ENCODE measurements at places on chromosomes 2 and 18. TPM values are rescaled to one million over a fixed set of nuclear protein-coding genes. Genes with fewer than 3 reads are reported as not detected.

- H3K27ac ChIP-seq, result peak overlapping the region; percentile 56
- no peak for DNase-seq
- no peaks in the 10 kb centered on the region for H3K27me3 ChIP-seq
- no peaks in the 10 kb centered on the region for H3K36me3 ChIP-seq
- H3K4me1 ChIP-seq, result peaks cover 2% of the 10 kb centered on the region
Measured at GRCh38 chr2:54638774-54639187, 84.7 kb upstream of the EML6 start.

DNA sequence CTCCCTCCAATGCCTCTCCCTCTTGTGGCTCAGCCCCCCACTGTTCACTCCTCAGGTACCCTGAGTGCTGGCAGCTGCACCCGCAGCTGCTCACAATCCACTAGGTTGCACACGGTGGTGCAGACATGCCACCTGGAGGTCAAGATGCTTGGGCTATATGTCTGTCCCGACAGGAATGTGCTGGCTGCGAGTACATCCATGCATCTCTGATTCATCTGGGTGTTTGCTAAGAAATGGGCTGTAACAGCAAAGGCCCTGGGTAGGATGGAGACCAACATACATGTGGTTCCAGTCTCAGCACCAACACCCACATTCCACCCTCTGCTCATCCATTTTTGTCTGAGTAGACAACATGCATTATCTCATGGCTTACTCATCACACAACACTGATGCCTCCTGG is 31.3 kb downstream of the ANKMY1 start:
- peaks cover 5% of the 10 kb centered on the region for H3K36me3 ChIP-seq
- no peak overlapping the region for H3K27ac ChIP-seq
- no peaks in the 10 kb centered on the region for H3K27me3 ChIP-seq
- H3K4me3 ChIP-seq, result no peak overlapping the region

GRCh38 chr18:78906066-78906465 is 73.6 kb upstream of the SALL3 start:
- H3K27me3 ChIP-seq, result no peaks in the 10 kb centered on the region
- no peaks in the 10 kb centered on the region for H3K4me1 ChIP-seq
- no peak overlapping the region for H3K27ac ChIP-seq

DNA sequence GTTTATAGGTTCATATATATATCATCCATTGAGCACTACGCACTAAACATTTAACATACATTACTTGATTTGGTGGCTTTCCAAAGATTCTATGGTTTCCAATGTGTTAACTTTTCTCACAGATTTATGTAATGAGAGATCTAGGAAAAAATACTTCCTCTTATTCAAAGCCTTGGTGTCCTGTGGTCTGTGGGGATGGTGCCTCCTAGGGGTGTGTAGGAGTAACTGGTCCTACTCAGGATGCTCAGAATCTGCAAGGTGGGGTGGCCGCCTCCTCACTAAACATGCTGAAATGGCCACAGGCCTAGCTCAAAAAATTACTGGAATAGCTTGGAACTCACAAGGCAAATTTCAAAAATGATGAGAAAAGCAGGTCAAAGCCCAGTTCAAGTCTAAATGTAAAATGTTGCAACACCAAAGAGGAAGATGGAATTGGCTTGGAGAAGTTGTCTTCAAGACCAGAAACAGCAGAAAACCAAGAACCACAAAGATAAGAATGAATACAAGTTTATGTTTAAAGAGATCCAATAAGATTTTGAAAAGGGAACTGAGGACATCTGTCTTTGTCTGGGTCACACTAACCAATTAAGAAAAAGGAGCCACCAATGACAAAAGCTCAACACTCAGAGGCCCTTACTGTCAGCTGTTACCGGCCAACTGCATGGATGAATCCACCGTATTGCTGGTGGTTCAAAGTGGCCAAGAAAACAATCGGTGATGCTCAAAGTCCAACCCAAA is 11.5 kb downstream of the GPR55 start:
- no peak overlapping the region for H3K27ac ChIP-seq
- H3K4me3 ChIP-seq, result no peak overlapping the region
- DNase-seq, result peak; percentile 61

DNA sequence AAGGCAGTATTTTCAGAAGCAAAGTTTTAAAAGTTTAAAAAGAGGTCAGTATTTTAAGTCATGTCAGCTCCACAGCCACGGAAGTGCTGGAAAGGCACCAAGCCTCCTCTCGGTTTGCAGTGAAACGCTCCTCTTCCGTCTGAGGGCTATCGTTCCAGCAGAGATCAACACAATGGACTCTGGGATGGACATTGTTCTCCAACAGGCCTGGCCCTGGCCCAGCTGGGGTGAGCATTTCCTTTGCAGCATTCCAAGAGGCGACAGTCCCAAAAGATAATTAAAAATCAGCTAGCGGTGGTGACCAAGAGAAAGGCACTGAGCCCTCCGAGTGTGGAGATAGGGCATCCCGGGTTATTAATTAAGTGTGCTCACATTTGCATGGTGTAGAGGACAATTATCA is 95.9 kb upstream of the LCLAT1 start:
- no peak overlapping the region for H3K27ac ChIP-seq
- no peaks in the 10 kb centered on the region for H3K4me1 ChIP-seq
- H3K27me3 ChIP-seq, result no peaks in the 10 kb centered on the region
- no peak overlapping the region for H3K4me3 ChIP-seq

DNA sequence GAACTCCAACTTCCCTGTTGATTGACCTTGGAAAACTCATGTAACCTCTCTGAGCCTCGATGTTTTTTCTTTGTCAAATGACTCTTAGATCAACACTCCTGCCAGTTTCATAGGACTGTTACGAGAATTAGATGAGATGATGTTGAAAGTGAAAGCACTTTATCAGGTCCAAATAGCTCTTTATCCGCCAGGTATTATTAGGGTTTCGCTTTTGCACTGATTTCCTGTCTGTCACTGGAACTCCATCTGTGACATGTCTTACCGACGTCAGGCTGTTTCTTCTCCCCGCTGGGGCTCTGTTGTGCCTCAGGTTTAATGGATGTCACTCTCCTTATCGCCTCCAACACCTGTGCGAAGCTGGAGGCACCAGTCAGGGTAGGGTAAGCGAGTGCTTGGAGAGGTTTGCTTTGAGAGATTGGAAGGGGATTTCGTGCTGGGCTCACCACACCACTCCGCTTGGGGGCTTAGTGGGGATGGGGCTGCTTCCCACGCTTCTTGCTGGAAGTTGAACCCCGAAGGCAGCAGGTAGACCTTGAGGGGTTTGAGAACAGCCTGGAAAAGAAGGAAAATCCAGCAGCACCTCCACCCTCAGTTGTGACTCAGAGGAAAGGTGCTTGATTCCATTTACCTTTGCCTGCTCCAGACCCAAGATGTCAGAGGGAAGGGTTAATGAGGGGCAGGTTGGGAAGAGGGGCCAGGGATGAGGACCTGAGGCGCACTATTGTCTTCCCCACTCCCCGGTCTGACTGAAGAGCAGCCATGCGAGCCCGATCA is 4.3 kb downstream of the GAD1 start:
- H3K36me3 ChIP-seq, result no peaks in the 10 kb centered on the region
- DNase-seq, result no peak
- H3K4me3 ChIP-seq, result no peak overlapping the region
- no peak overlapping the region for H3K27ac ChIP-seq
- H3K4me1 ChIP-seq, result no peaks in the 10 kb centered on the region

- no peak for DNase-seq
- H3K27me3 ChIP-seq, result no peaks in the 10 kb centered on the region
- no peaks in the 10 kb centered on the region for H3K4me1 ChIP-seq
Measured at GRCh38 chr2:146147448-146148012, 1627.6 kb upstream of the ZEB2 start.

GRCh38 chr2:122326471-122326870 is 571.0 kb downstream of the TSN start:
- H3K36me3 ChIP-seq, result no peaks in the 10 kb centered on the region
- no peak overlapping the region for H3K27ac ChIP-seq
- H3K4me1 ChIP-seq, result no peaks in the 10 kb centered on the region
- DNase-seq, result no peak
- no peak overlapping the region for H3K4me3 ChIP-seq

DNA sequence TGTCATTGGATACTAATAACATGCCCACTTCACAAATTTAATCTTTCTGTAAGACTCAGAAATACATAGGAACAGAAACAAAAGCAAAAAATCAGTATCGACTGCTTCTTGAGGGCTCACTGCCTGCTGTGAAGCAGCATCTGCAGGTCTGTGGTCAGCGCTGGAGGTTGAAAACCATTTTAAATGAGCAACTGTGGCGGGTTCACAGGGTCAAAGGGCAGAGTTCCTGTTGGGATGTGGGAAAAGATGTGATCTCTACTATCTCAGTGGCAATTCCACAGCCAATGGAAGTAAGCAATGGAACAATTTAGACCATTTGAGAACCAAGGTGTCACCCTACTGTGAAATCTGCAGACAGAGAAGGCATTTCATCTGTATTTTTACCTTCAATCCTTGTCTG is 468.3 kb downstream of the PARD3B start:
- no peak for DNase-seq
- no peak overlapping the region for H3K4me3 ChIP-seq
- no peak overlapping the region for H3K27ac ChIP-seq
- H3K4me1 ChIP-seq, result no peaks in the 10 kb centered on the region
- no peaks in the 10 kb centered on the region for H3K36me3 ChIP-seq

GRCh38 chr2:138838851-138839620 is 58.8 kb upstream of the NXPH2 start:
- H3K4me3 ChIP-seq, result no peak overlapping the region
- H3K4me1 ChIP-seq, result no peaks in the 10 kb centered on the region
- H3K27me3 ChIP-seq, result no peaks in the 10 kb centered on the region
- no peak overlapping the region for H3K27ac ChIP-seq
- DNase-seq, result no peak
- no peaks in the 10 kb centered on the region for H3K36me3 ChIP-seq

- no peak overlapping the region for H3K27ac ChIP-seq
- no peak for DNase-seq
- H3K4me3 ChIP-seq, result no peak overlapping the region
- no peaks in the 10 kb centered on the region for H3K4me1 ChIP-seq
- no peaks in the 10 kb centered on the region for H3K36me3 ChIP-seq
Measured at GRCh38 chr2:38152913-38153312, 77.0 kb upstream of the CYP1B1 start.

- no peak overlapping the region for H3K27ac ChIP-seq
- no peaks in the 10 kb centered on the region for H3K27me3 ChIP-seq
- H3K4me1 ChIP-seq, result no peaks in the 10 kb centered on the region
- no peak overlapping the region for H3K4me3 ChIP-seq
- H3K36me3 ChIP-seq, result no peaks in the 10 kb centered on the region
Measured at GRCh38 chr2:192885569-192886160, 690.9 kb upstream of the TMEFF2 start.

The CHRND gene
- not detected for total RNA-seq

- no peak overlapping the region for H3K4me3 ChIP-seq
- peaks cover 7% of the 10 kb centered on the region for H3K4me1 ChIP-seq
- no peak for DNase-seq
- H3K27ac ChIP-seq, result no peak overlapping the region
- H3K36me3 ChIP-seq, result no peaks in the 10 kb centered on the region
Measured at GRCh38 chr2:178870703-178871102, 63.5 kb upstream of the TTN start.

The KCNG3 gene
- 0.24 TPM for total RNA-seq

- no peaks in the 10 kb centered on the region for H3K27me3 ChIP-seq
- no peaks in the 10 kb centered on the region for H3K36me3 ChIP-seq
- no peak for DNase-seq
- no peak overlapping the region for H3K4me3 ChIP-seq
- no peak overlapping the region for H3K27ac ChIP-seq
Measured at GRCh38 chr2:198004921-198005829, 200.8 kb downstream of the PLCL1 start.

GRCh38 chr2:215793747-215794595 is 219.4 kb downstream of the MREG start:
- no peak for DNase-seq
- H3K36me3 ChIP-seq, result no peaks in the 10 kb centered on the region
- H3K27ac ChIP-seq, result no peak overlapping the region
- H3K4me1 ChIP-seq, result peaks cover 2% of the 10 kb centered on the region
- no peak overlapping the region for H3K4me3 ChIP-seq

GRCh38 chr2:226963528-226963927 is 127.7 kb downstream of the RHBDD1 start:
- no peaks in the 10 kb centered on the region for H3K36me3 ChIP-seq
- DNase-seq, result no peak
- no peak overlapping the region for H3K4me3 ChIP-seq
- H3K4me1 ChIP-seq, result peaks cover 10% of the 10 kb centered on the region
- no peaks in the 10 kb centered on the region for H3K27me3 ChIP-seq

The SLC38A11 gene
- 1.1 TPM for total RNA-seq

DNA sequence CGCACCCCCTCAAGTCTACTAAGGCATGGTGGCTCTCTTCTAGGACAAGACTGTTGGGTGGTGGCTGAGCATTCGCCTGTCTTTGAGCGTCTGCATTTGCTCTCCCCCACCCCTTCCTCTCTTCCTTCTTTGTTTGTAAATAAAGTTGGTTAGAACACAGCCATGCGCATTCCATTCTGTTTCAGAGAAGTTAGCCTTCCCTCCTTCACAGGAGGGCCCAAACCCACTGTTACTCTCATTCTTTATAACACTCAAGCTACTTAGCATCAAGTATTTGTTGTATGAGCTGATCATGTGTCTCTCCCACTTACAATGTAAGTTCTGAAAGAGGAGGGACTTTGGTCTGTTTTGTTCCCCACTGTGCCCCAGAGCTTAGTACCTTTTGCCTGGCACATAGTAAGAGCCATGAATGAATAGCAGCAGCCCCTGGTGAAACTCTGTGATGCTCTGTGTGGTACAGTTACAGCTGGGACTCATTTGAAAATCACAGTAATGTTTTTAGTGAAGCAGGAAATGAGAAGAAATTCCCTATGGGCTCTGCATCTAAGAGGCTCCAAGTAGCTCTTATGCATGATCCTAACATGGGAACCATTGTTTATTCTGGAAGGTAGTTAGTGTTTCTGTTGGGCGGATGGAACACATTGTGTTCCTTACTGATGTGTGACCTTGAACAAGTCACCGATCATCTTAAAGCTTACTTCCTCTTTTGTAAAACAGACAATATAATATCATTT is 7.7 kb downstream of the MGAT5 start:
- no peak for DNase-seq
- no peak overlapping the region for H3K4me3 ChIP-seq
- H3K27ac ChIP-seq, result peak overlapping the region; percentile 2
- H3K4me1 ChIP-seq, result peaks cover 14% of the 10 kb centered on the region
- H3K27me3 ChIP-seq, result no peaks in the 10 kb centered on the region

The EFR3B gene
- total RNA-seq, result 1.3 TPM

The ACADL gene
- total RNA-seq, result 32.8 TPM

- H3K36me3 ChIP-seq, result no peaks in the 10 kb centered on the region
- H3K27me3 ChIP-seq, result no peaks in the 10 kb centered on the region
- H3K4me1 ChIP-seq, result no peaks in the 10 kb centered on the region
- H3K27ac ChIP-seq, result no peak overlapping the region
- no peak for DNase-seq
- no peak overlapping the region for H3K4me3 ChIP-seq
Measured at GRCh38 chr2:137924019-137924418, 40.3 kb upstream of the HNMT start.

GRCh38 chr18:60554967-60555366 is 182.4 kb upstream of the MC4R start:
- H3K4me1 ChIP-seq, result no peaks in the 10 kb centered on the region
- no peak for DNase-seq

- peak overlapping the region; percentile 35 for H3K4me3 ChIP-seq
- no peaks in the 10 kb centered on the region for H3K4me1 ChIP-seq
- no peaks in the 10 kb centered on the region for H3K27me3 ChIP-seq
- H3K27ac ChIP-seq, result no peak overlapping the region
- DNase-seq, result peak; percentile 70
Measured at GRCh38 chr2:204315236-204315662, 230.0 kb upstream of the PARD3B start.

The RNF144A gene
- total RNA-seq, result 27.6 TPM

Data from aorta (tissue), 5 donors.